ENCODE measurements at places on chromosomes 7 and 10.

DNA sequence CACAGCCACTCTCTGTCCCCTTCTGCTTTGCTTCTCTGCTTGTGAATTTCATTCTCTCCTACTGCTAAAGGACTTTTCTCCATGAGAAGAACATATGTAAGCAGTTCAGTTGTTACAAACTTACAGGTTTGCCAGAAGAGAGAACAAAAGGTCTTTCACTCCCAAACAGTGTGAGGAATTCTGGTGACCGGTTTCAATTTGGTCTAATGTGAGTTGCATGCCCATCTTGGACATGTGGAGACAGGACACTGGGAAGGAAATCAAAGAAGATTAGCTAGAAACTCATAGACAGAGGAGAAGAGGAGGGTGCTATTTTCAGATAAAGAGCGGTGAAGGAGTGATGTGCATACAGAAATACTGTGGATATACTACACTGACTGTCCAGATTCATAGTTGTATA, 209.5 kb upstream of the INHBA start:
- no peak for DNase-seq

GRCh38 chr7:133570321-133570720, 317.4 kb downstream of the EXOC4 start:
- DNase-seq: no peak

- DNase-seq: no peak
Measured at GRCh38 chr10:35739998-35740397, 97.9 kb upstream of the FZD8 start.

DNA sequence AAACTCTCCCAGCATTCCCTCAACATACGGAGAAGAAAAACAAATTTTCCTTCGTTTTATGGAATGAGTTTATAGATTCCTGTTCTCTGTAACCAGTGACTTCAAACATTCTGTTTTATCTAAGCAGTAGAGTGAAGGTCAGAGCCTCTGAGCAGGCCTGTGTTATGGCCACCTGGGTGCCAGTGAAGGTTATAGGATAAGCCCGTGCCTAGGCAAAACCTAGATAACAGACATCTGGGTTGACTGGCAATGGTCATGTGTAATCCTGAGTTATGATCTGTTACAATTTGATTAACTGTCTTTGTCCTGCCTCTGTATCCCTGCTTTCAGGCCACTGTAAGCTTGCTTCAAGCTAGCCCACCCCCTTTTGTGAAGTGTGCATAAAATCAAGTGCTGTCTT, 8.3 kb downstream of the LSM5 start:
- no peak for DNase-seq

- no peak for DNase-seq
Measured at GRCh38 chr10:11444531-11445228, 166.8 kb downstream of the USP6NL start.

GRCh38 chr10:86969421-86970041, 1.2 kb downstream of the ADIRF start:
- no peak for DNase-seq

DNA sequence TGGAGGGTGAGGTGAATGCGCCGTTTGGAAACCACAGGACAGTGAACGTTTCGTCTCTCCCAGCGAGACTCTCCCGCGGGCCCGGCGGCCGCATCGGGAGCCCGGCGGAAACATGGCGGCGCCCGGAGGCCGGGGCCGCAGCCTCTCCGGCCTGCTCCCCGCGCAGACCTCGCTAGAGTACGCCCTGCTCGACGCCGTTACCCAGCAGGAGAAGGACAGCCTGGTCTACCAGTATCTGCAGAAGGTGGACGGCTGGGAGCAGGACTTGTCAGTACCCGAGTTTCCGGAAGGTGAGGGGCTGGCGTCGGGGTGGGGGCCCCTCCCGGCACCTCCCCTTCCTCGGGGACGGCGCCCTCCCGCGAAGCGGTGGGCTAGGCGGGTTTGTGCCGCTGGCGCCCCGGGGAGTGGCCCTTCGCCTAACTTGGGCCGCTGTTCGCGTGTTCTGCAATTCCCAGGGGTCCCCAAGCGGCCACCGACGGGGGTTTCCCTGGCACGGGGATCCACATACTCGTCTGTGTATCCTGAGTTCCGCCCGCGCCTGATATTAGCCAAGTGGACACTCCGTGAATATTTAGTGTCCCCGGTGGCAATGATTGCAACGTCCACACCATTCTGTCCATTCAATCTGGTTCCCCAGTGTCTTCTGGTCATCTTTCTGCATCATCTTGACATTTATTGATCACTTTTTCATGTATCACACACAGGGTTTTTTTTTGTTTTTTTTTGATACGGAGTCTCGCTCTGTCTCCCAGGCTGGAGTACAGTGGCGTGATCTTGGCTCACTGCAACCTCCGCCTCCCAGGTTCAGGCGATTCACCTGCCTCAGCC, 514 bp downstream of the NHLRC2 start:
- peak; percentile 23 for DNase-seq

- DNase-seq: no peak
Measured at GRCh38 chr7:120869700-120870099, 11.8 kb upstream of the TSPAN12 start.
